ENCODE measurements at places on chromosomes 1 and 21. TPM values are rescaled to one million over a fixed set of nuclear protein-coding genes. Genes with fewer than 3 reads are reported as not detected.

The CAPN8 gene
- total RNA-seq = 273 TPM

The IL12RB2 gene
- total RNA-seq = 1.2 TPM

The SAMD11 gene
- not detected for total RNA-seq

The AMPD1 gene
- 3.2 TPM for total RNA-seq

The FCRL6 gene
- not detected for total RNA-seq

The AMY1C gene
- total RNA-seq = not detected

The ADAMTS1 gene
- 48.3 TPM for total RNA-seq

The CITED4 gene
- 30.1 TPM for total RNA-seq

The SLC44A3 gene
- total RNA-seq = 24.9 TPM

The TPTE gene
- not detected for total RNA-seq

The TCHHL1 gene
- not detected for total RNA-seq

The OVAAL gene
- total RNA-seq = not detected

DNA sequence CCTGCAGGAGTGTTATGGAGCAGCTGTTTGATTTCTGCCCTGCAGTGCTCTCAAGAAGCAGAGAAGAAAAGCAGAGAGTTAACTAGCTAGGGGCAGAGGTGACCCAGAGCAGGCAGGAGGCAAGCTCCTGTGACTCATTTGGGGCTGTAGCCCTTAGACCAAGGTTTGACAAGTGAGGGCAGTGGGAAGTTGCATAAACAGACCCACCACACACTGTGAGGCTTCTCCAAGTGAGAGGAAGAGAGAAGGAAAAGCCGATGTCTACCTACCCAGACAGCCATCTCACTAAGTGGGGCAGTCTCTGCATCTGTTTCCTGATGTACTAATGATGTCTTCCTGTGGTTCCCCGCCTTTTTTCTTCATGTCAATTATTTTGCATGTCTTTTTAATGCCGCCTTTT lies 159.9 kb upstream of the NR5A2 start:
- no peaks in the 10 kb centered on the region for H3K36me3 ChIP-seq
- DNase-seq = no peak
- no peak overlapping the region for H3K4me3 ChIP-seq

GRCh38 chr1:97562081-97562480 lies 358.8 kb downstream of the DPYD start:
- H3K36me3 ChIP-seq = no peaks in the 10 kb centered on the region
- no peak overlapping the region for H3K4me3 ChIP-seq
- no peaks in the 10 kb centered on the region for H3K27me3 ChIP-seq
- no peak for DNase-seq

- no peak overlapping the region for H3K27ac ChIP-seq
- no peaks in the 10 kb centered on the region for H3K4me1 ChIP-seq
- H3K36me3 ChIP-seq = no peaks in the 10 kb centered on the region
- DNase-seq = no peak
Measured at GRCh38 chr1:103616362-103616761, 865 bp upstream of the AMY2A start.

- peaks cover 28% of the 10 kb centered on the region for H3K36me3 ChIP-seq
- no peak overlapping the region for H3K27ac ChIP-seq
- no peaks in the 10 kb centered on the region for H3K27me3 ChIP-seq
- no peaks in the 10 kb centered on the region for H3K4me1 ChIP-seq
Measured at GRCh38 chr1:202938287-202938925, 11.4 kb upstream of the KLHL12 start.

DNA sequence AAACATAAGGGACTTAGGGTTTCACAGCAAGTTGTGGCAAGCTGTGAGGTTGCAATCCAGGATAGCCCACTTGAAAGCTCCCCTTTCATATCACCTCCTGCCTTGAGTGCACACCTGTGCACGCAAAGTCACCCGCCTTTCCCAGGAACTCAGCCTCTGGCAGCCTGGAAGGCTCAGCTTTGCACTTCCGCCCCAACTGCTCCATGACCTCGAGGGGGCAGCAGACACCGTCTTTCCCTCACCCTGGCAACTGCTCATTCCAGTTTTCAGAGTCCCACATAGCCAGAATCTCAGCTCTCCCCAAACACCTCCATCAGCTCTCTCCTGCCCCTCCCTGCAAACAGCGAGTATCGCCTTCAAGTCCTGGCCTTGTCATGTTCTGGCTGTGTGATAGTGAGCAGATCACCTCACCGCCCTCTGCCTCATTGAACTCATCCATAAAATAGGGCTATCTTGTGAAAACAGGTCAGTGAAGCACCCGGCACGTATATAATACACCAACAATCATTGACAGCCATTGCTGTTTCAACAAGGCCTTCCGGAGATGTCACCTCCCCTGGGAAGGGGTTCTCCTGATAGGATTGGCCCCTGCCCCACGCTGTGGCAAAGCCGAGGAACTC lies 32.2 kb upstream of the EPB41 start:
- H3K27ac ChIP-seq = peak overlapping the region; percentile 50
- no peak overlapping the region for H3K4me3 ChIP-seq

GRCh38 chr1:112563341-112563740 lies 54.6 kb downstream of the WNT2B start:
- H3K4me1 ChIP-seq = no peaks in the 10 kb centered on the region
- H3K27me3 ChIP-seq = no peaks in the 10 kb centered on the region
- H3K27ac ChIP-seq = no peak overlapping the region
- no peak overlapping the region for H3K4me3 ChIP-seq

GRCh38 chr1:204834336-204834735 lies 36.3 kb upstream of the NFASC start:
- H3K4me1 ChIP-seq = peaks cover 5% of the 10 kb centered on the region
- H3K27ac ChIP-seq = no peak overlapping the region
- no peak for DNase-seq
- H3K36me3 ChIP-seq = no peaks in the 10 kb centered on the region
- H3K4me3 ChIP-seq = no peak overlapping the region
- H3K27me3 ChIP-seq = peaks cover 1% of the 10 kb centered on the region

DNA sequence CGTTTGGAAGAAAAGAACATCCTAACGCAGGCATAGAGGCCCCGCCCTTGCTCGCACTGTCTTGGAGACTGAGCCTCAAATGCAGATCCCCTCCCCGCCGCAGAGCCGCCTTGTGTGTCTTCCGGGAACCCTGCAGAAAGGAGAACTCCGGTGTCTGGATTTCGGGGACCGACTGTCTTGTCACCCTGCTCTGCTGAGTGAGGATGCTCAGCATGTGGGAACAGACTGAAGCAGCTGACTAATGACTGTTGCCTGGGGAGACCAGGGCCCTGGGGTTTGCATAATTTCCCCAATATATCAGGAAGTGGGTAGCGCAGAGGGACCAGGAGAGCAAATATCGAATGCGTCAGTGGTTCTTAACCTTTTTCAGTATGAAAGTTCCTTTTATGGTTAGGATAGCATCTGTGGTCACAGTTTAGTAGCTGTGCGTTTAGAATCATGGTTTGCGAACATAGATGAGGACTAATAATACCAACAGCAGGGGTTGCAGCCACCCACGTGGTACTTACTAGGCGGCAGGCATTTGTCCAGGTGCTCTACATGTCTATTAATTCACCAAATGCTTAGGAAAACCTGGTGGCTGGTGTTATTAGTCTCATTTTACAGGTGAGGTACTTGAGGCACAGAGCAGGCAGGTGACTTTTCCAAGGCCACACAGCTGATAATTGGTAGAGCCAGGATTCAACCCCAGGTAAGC lies 14.3 kb downstream of the GPR137B start:
- H3K27me3 ChIP-seq = no peaks in the 10 kb centered on the region
- no peaks in the 10 kb centered on the region for H3K36me3 ChIP-seq
- no peak overlapping the region for H3K27ac ChIP-seq
- peaks cover 8% of the 10 kb centered on the region for H3K4me1 ChIP-seq

DNA sequence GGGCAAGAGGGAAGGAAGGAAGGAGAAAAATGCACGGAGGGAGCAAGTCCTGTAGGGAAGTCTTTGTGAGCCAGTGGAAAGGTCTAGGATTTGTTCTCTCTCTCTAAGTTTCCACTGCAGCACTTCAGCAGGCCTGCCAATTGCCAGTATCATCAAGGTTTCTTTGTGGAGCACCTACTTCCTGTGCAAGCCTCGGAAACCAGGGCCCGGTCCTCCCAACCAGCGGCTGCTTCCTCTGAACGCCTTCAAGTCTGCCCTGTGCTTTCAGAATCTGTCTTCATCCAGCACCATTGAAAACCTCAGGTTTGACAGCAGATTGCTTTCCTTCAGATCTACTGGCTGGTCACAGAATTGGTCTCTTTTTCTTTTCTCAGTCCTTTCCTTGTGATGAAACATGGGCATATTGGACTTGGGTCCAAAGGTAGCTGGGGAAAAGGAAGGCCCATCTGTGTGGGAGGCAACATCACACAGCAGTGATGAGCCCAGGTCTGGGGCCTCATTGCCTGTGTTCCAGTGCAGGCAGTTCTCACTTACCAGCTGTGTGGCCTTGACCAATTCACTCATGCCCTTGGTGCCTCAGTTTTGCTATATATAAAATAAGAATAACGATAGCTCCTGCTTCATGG lies 144.5 kb downstream of the SEC16B start:
- H3K4me1 ChIP-seq = no peaks in the 10 kb centered on the region
- no peaks in the 10 kb centered on the region for H3K27me3 ChIP-seq
- H3K36me3 ChIP-seq = no peaks in the 10 kb centered on the region
- no peak for DNase-seq
- H3K4me3 ChIP-seq = no peak overlapping the region
- H3K27ac ChIP-seq = no peak overlapping the region

DNA sequence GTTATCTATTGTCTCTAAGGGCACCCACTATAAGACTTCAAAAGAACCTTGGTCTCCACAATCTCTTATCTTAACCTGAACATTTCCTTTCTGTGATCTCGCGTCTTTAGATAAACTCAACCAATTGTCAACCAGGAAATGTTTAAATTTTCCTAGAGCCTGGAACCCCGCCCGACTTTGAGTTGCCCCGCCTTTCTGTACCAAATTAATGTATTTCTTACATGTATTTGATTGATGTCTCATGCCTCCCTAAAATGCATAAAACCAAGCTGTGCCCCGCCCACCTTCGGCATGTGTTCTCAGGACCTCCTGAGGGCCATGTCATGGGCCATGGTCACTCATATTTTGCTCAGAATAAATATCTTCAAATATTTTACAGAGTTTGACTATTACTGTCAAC lies 5.9 kb upstream of the CXADR start:
- no peak overlapping the region for H3K4me3 ChIP-seq
- H3K36me3 ChIP-seq = no peaks in the 10 kb centered on the region
- no peak overlapping the region for H3K27ac ChIP-seq
- peak; percentile 25 for DNase-seq
- H3K4me1 ChIP-seq = peaks cover 5% of the 10 kb centered on the region
- no peaks in the 10 kb centered on the region for H3K27me3 ChIP-seq

DNA sequence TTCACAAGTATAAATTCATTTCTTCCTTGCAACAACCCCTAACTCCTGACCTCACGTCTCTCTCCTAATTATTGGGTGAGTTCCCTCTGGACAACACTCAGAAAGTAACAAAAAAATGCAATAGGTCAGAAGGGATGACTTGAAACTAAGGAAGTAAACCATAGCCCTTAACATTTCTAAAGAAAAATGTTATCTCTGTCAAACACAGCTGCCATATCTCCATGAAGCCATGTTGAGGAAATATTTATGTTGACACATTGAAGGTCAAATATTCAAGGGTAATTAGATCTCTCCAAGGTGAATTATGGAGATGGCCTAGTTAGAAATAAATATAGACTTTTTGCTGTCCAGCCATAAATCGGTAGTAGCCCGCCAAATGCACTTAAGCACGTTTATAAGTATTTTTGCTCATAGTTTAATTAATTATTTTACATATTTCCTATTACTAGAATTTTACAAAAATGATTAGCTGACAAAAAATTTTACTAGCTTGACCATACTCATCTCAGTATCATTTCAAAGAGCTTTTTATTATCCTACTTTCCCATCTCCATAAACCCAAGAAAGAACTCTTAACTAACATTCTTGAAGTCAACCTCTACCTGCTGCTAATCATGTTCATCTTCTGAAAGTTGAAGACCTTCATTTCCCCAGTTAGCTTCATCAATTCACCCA lies 160.1 kb upstream of the PKN2 start:
- no peaks in the 10 kb centered on the region for H3K27me3 ChIP-seq
- no peaks in the 10 kb centered on the region for H3K4me1 ChIP-seq
- no peaks in the 10 kb centered on the region for H3K36me3 ChIP-seq
- no peak overlapping the region for H3K27ac ChIP-seq
- H3K4me3 ChIP-seq = no peak overlapping the region

Data from transverse colon (tissue), 4 donors.